ENCODE measurements at places on chromosomes 1 and 21. TPM values are rescaled to one million over a fixed set of nuclear protein-coding genes. Genes with fewer than 3 reads are reported as not detected.

MEGF6 gene
- total RNA-seq, result 16.2 TPM

AIM2 gene
- 2.1 TPM for total RNA-seq

C1orf94 gene
- not detected for total RNA-seq

C4BPA gene
- 0.10 TPM for total RNA-seq

CDC7 gene
- 1.8 TPM for total RNA-seq

AADACL4 gene
- total RNA-seq, result not detected

RAB42 gene
- total RNA-seq, result 0.52 TPM

PYHIN1 gene
- 35.6 TPM for total RNA-seq

OR10J1 gene
- not detected for total RNA-seq

OXCT2 gene
- total RNA-seq, result 0.73 TPM

CELA3B gene
- not detected for total RNA-seq

SIK1 gene
- 50.2 TPM for total RNA-seq

LAD1 gene
- not detected for total RNA-seq

TPTE gene
- total RNA-seq, result not detected

HMGCL gene
- 7.3 TPM for total RNA-seq

UFC1 gene
- total RNA-seq, result 118 TPM

PLA2G2F gene
- not detected for total RNA-seq

ETNK2 gene
- total RNA-seq, result 3.0 TPM

KDM5B gene
- total RNA-seq, result 84.7 TPM

TMEM81 gene
- 0.63 TPM for total RNA-seq

RHOU gene
- 15.3 TPM for total RNA-seq

AMY1A gene
- not detected for total RNA-seq

AXDND1 gene
- not detected for total RNA-seq

CERS2 gene
- total RNA-seq, result 84.8 TPM

RPTN gene
- not detected for total RNA-seq
